ENCODE measurements at places on chromosomes 16 and 17. TPM values are rescaled to one million over a fixed set of nuclear protein-coding genes. Genes with fewer than 3 reads are reported as not detected.

DNA sequence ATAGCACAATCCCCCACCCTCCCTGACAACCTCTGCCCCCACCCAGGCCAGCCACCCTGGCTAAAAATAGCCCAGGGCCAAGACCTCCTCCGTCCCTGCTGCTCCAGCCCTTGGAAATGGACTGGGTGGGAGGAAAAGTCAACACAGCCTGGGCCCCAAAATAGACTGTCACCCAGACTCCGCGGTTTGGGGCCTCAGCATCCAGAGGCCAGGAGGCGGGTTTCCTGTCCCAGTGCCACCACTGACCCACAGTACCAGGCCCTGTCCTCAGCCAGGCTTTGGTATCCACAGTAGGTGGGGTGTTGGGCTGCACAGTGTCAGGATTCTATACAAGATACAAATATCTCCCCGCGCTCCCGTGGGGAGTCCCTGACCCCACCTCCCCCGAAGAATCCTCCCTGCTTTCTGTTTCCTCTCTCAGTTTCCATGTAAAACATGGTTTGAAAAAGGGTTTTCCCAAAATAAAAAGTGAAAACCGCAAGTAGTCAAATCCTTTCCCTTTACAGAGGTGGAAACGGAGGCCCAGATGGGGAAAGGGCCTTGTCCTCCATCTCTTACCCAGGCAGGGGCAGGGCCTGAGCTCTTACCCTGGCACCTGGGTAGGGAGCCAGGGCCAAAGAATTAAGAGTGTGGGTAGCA lies 20.1 kb downstream of the CPNE2 start:
- DNase-seq, result no peak

- no peak for DNase-seq
These were observed 6.5 kb downstream of the ERCC4 start for GRCh38 chr16:13926464-13926863.

DNA sequence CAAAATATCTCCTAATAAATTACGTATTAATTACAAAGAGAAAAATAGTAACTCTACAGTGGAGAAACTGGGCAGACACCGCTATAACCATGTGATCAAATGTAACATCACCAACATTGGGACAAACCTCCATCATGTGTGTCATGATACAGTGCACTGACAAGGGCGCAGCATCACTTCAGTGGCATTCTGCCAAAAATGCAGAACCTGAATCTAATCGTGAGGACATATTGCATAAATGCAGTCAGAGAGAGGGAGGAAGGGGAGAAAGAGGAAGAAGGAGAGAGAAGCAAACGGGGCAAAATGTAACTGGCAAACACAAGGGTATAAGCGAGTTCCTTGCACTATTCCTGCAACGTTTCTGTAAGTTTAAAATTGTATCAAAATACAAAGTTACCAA lies 74.2 kb upstream of the MARCHF10 start:
- no peak for DNase-seq

GRCh38 chr17:82400830-82401229 lies 17.3 kb upstream of the HEXD start:
- DNase-seq, result no peak

- DNase-seq, result no peak
These were observed 5.2 kb upstream of the HOXB13 start for GRCh38 chr17:48733632-48734328.

GRCh38 chr17:80857756-80858171 lies 133.9 kb upstream of the CHMP6 start:
- no peak for DNase-seq

GRCh38 chr17:41563607-41564170 lies 8.2 kb downstream of the KRT9 start:
- DNase-seq, result no peak

GRCh38 chr17:68085771-68086381 lies 50.3 kb downstream of the KPNA2 start:
- no peak for DNase-seq

DNA sequence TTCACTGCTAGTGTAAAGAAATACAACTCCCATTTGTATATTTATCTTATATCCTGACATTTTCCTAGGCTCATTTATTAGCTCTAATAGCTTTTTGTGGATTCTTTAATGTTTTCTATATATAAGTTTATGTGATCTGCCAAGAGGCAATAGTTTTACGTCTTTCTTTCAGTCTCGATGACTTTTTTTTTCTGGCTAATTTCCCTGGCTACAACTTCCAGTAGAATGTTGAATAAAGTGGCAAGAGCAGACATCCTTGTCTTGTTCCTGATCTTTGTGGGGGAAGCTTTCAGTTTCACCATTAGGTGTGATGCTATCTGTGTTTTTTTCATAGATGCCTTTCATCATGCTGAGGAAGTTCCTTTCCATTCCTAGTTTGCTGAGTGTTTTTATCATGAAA lies 43.9 kb upstream of the ABCA3 start:
- DNase-seq, result no peak

DNA sequence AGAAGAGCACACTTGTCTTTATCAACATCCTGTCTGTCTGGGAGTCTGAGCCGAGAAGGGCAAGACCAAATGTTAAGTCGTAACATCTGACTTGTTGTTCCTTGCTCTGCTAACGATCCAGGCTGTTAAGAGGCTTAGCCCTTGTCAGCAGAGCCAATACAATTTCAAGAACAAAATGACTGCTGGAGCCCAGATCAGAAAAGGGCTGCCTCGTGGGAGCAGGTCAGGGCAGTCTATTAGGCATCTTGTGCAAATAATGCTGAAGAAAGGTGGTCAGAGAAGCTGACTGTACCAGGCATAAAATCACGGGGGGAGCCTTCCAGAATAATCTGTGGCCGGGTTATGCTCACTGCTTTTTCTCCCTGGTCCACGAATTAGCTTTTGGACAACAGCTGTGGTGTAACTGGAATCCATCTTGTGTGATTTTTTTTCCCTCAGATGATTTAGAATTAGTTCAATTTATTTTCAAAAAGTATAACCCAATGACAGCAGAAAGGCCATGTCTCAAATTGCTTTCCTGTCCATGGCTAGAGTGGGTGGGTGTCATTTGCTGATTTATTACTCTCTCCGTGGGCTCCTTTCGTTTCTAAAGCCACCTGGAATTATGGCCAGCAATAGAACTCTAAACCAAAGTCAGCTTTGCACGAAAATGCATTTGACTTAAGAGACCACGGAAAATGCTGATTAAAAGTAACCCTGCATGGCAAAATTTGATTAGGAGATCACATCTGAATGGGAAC lies 221.1 kb upstream of the HSBP1 start:
- no peak for DNase-seq

DNA sequence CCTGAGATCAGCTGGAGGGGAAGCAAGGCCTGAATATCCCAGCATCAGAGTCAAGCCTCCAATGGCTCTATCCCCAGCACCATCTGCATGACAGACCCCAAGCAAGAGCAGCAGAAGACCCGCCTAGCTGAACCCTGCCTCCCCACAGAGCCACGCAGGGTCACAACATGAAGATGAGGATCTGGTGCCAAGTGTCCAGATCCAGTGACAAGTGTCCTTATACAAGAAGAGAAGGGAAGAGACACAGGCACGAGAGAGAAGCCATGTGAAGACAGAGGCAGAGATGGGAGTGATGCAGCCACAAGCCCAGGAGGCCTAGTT lies 28.9 kb downstream of the TNFRSF13B start:
- DNase-seq, result no peak

AURKB gene
- 123 TPM for total RNA-seq

PAGR1 gene
- total RNA-seq, result 58.2 TPM

NATD1 gene
- 2.5 TPM for total RNA-seq
